ENCODE measurements at places on chromosomes 6 and 20. TPM values are rescaled to one million over a fixed set of nuclear protein-coding genes. Genes with fewer than 3 reads are reported as not detected.
A peak's percentile ranks its signal among the peaks of the same experiment; 100 is the strongest.

The DPPA5 gene
- total RNA-seq: not detected

The AGER gene
- 4.1 TPM for total RNA-seq

The NRSN1 gene
- not detected for total RNA-seq

The C6orf132 gene
- 35.1 TPM for total RNA-seq

The COL9A3 gene
- total RNA-seq: 3.6 TPM

The GLYATL3 gene
- total RNA-seq: 0.25 TPM

The ZNF133 gene
- total RNA-seq: 7.4 TPM

The NKX2-2 gene
- 1.6 TPM for total RNA-seq

The ZDHHC14 gene
- 8.4 TPM for total RNA-seq

The PTP4A1 gene
- total RNA-seq: 182 TPM

The MRPL14 gene
- 77.7 TPM for total RNA-seq

DNA sequence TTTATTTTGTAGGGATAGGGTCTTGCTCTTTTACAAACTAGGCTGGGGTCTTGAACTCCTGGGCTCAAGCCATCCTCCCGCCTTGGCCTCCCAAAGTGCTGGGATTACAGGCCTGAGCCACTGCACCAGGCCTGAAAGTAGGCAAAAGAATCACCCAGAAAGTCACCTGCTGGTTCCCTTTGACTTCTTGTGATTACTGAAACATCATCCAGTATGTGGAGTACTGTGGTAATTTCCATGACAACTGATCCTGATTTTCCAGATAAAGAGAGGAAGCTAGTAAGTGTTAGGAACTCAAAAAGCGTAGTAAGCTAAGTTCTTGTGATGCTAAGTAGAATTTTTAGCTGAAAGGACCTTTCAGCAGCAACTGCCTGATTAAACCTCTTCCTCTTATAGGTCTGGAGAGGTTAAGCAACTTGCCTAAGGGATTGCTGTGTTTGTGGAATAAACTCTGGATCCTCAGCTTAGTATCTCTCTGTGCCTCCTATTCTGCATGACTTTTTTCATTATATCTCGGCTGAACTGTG is 16.8 kb downstream of the RALY start:
- H3K36me3 ChIP-seq: no peaks in the 10 kb centered on the region
- no peak for DNase-seq
- H3K27me3 ChIP-seq: no peaks in the 10 kb centered on the region
- peaks cover 29% of the 10 kb centered on the region for H3K4me1 ChIP-seq
- H3K27ac ChIP-seq: no peak overlapping the region

DNA sequence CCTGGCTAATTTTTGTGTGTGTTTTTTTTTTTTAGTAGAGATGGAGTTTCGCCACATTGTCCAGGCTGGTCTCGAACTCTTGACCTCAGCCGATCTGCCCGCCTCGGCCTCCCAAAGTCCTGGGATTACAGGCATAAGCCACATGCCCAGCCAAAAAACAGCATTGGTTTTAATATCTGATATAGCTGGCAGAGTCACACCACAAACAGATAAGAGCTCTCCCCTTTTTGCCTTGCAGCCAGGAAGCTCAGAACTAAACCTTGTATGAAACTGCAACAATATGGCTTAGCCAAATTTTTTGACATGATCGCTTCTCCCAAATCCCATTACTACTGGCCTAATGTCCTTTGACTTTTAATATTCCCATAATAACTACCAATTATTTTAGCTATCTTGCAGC is 4.9 kb downstream of the ACOT8 start:
- no peaks in the 10 kb centered on the region for H3K27me3 ChIP-seq
- H3K27ac ChIP-seq: no peak overlapping the region

- DNase-seq: no peak
- no peaks in the 10 kb centered on the region for H3K36me3 ChIP-seq
- H3K4me1 ChIP-seq: no peaks in the 10 kb centered on the region
- H3K27ac ChIP-seq: no peak overlapping the region
Measured at GRCh38 chr6:31086788-31087440, 25.5 kb downstream of the C6orf15 start.

GRCh38 chr20:63703471-63703975 is 4.3 kb downstream of the ARFRP1 start:
- H3K27me3 ChIP-seq: no peaks in the 10 kb centered on the region
- peaks cover 16% of the 10 kb centered on the region for H3K4me1 ChIP-seq
- H3K27ac ChIP-seq: no peak overlapping the region
- DNase-seq: no peak
- peaks cover 11% of the 10 kb centered on the region for H3K36me3 ChIP-seq

GRCh38 chr6:90993770-90994169 is 406.9 kb upstream of the MAP3K7 start:
- H3K4me1 ChIP-seq: no peaks in the 10 kb centered on the region
- no peak for DNase-seq
- H3K36me3 ChIP-seq: no peaks in the 10 kb centered on the region
- no peak overlapping the region for H3K27ac ChIP-seq
- H3K4me3 ChIP-seq: no peak overlapping the region

GRCh38 chr6:121615493-121615892 is 180.0 kb downstream of the GJA1 start:
- H3K4me1 ChIP-seq: no peaks in the 10 kb centered on the region
- no peaks in the 10 kb centered on the region for H3K36me3 ChIP-seq
- H3K27me3 ChIP-seq: no peaks in the 10 kb centered on the region

DNA sequence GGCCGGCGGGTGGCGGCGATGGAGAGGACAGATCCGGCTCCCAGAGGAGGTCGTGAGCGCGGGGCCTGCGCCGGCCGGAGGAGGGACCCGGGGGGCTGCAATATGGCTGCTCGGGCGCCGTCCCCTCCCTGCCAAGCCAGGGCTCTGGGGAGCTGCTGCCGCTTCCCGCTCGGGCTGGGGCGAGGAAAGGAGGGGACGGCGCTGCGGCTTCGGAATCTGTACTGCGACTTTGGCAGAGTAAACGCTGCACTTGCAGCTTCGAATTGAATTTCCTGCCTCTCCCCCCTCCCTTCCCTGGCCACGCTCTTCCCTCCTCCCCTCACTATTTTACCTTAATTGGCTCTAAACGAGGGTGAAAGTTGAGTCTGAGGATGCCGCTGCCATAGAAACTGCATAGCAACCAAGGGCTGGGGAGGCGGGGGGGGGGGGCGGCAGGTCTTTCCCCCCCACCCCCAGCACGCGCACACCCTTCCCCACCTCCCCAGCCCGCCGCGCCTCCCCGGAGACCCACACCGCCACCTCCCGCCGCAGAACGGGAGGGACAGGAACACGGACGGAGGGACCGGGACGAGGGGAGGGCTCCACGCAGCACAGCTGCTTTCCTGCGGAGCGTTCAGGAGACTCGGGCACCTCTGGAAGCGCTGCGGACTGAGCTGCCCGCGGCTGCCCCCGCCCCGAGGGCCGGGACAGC is 93.9 kb downstream of the RNASET2 start:
- no peaks in the 10 kb centered on the region for H3K36me3 ChIP-seq
- peaks cover 3% of the 10 kb centered on the region for H3K4me1 ChIP-seq
- H3K27me3 ChIP-seq: peaks cover 14% of the 10 kb centered on the region
- no peak overlapping the region for H3K27ac ChIP-seq
- no peak for DNase-seq

GRCh38 chr6:19855536-19855935 is 18.4 kb downstream of the ID4 start:
- no peaks in the 10 kb centered on the region for H3K27me3 ChIP-seq
- H3K27ac ChIP-seq: no peak overlapping the region
- no peaks in the 10 kb centered on the region for H3K36me3 ChIP-seq
- no peak overlapping the region for H3K4me3 ChIP-seq

DNA sequence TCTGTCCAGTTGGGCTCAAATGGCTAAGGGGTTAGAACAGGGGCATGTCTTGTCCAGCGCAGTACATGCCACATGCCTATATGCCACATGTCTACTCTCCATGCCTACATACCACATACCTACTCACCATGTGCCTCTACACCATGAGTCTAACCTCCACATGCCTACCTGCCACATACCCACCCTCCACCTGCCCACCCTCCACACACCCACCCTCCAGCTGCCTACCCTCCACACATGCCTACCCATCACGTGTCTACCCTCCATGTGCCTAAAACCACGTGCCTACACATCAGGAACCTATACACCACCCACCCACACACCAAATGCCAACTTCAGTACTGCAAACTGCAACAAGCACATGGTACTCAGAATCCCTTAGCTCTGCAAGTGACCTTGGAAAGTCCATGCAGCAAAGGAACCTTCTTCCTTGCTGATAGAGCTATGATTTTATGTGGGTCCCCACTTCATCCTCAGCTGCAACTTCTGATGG is 113.0 kb upstream of the CST7 start:
- no peaks in the 10 kb centered on the region for H3K36me3 ChIP-seq
- no peaks in the 10 kb centered on the region for H3K4me1 ChIP-seq
- no peak for DNase-seq
- no peak overlapping the region for H3K4me3 ChIP-seq

DNA sequence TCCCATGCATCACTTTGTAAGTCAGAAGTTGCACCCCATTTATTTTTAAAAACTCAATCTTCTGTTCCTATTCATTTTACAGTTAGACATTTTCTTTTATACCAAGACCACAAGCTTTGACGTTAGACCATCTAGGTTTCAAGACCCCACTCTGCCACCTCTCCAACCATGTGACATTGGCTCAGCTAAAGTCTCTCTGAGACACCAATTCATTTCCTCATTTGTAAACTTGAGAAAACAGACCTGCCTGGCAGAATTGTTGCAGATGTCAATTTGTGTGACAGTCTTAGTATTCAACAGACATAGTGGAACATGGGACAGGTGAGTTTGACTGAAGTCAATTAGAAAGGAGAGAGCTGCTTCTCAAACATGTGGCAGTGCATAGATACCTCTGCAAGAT is 55.6 kb upstream of the CSE1L start:
- H3K4me1 ChIP-seq: no peaks in the 10 kb centered on the region
- H3K27me3 ChIP-seq: no peaks in the 10 kb centered on the region
- no peak for DNase-seq
- H3K36me3 ChIP-seq: peaks cover 27% of the 10 kb centered on the region

DNA sequence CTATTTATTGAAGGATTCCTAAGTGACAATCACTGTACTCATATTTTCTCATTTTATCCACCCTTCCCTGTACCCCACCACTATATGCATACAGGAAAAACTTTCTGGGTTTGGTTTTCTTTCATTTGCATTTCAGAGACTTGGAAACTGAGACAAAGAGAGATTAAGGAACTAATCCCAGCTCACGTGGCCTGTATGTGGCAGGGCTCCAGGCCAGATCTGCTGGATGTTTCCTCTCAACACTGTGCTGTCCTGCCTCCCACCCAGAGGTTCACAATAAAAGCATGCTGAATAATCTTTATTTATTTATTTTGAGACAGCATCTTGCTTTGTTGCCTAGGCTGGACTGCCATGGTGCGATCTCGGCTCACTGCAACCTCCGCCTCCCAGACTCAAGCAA is 50.2 kb downstream of the CEP162 start:
- H3K4me1 ChIP-seq: no peaks in the 10 kb centered on the region
- no peak overlapping the region for H3K27ac ChIP-seq
- no peaks in the 10 kb centered on the region for H3K36me3 ChIP-seq
- H3K27me3 ChIP-seq: no peaks in the 10 kb centered on the region
- no peak for DNase-seq

- no peak for DNase-seq
- H3K4me3 ChIP-seq: no peak overlapping the region
- H3K27me3 ChIP-seq: no peaks in the 10 kb centered on the region
- H3K4me1 ChIP-seq: no peaks in the 10 kb centered on the region
Measured at GRCh38 chr6:85490516-85491248, 40.8 kb downstream of the NT5E start.

DNA sequence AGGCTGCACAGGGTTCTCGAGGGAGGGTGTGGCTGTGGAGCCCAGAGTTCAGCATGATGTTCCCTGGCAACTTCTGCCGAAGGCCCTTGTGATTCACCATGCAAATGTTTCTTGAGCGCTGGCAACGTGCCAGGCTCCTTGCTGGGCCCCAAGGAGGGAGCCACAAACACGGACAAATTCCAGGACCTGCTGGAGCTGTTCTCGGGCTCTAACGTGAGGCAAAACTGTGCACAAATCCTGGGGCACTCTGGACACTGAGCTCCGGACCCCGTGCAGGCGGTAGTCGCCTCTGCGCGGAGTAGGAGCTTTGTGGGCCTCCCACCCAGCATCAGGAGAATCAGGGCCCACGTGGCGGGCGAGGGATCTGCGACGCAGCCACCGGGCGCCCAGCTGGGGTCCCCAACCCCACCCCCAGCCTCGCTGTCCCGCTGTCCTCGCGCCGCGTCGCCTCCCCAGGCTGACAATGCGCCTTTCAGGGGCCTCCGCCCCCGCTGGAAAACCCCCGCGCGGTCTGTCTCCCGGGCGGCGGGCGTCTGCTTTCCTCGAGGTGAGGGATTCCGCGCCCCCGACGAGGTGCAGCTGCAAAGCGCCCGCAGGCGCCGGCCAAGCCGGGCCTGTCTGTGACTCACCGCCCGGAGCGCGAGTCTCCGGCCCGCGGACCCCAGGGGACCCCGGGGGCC is 31.7 kb upstream of the SCUBE3 start:
- no peaks in the 10 kb centered on the region for H3K27me3 ChIP-seq
- H3K36me3 ChIP-seq: no peaks in the 10 kb centered on the region
- H3K4me1 ChIP-seq: peaks cover 7% of the 10 kb centered on the region
- no peak overlapping the region for H3K4me3 ChIP-seq
- DNase-seq: peak; percentile 67

DNA sequence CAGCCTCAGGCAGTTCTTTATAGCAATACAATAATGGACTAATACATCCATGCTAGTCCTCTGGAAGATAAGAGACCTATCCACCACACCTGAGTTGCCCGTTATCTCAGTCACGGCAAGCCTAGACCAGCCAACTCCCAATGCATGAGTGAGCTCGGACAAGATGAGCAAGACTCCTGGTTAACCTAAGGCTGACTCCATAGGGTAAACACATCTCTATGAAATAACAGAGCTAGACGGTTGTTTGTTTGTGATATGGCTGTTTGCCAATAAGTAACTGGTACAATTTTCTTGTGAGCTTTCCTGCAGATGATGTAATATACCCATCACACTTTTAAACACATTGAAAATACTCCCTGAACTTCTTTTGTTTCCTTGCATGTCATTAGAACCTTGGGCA is 70.6 kb upstream of the PHACTR1 start:
- no peaks in the 10 kb centered on the region for H3K4me1 ChIP-seq
- H3K27me3 ChIP-seq: no peaks in the 10 kb centered on the region
- H3K27ac ChIP-seq: no peak overlapping the region

GRCh38 chr6:46998436-46999017 is 43.6 kb downstream of the ADGRF1 start:
- H3K27ac ChIP-seq: no peak overlapping the region
- no peaks in the 10 kb centered on the region for H3K36me3 ChIP-seq
- no peak overlapping the region for H3K4me3 ChIP-seq
- no peaks in the 10 kb centered on the region for H3K4me1 ChIP-seq
- DNase-seq: no peak

DNA sequence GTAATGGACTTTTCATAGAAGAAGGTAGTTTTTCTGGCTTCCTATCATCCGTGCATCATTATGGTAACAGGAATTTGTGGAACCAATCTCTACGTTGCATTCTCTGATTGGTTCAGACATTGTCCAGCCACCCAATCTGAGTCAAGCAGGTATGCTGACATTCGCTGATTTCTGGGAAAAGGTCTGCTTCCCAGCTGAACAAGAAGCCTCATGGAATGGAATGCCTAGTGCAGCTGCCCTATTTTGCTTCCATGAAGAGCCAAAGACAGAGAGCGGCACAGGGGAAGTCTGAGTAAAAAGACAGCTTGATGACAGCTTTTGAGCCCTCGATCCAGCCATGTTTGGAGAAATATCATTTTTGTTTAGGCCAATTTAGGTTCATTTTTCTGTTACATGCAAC is 38.5 kb upstream of the TXLNB start:
- H3K27me3 ChIP-seq: no peaks in the 10 kb centered on the region
- H3K27ac ChIP-seq: no peak overlapping the region
- no peak overlapping the region for H3K4me3 ChIP-seq
- no peak for DNase-seq
- H3K36me3 ChIP-seq: no peaks in the 10 kb centered on the region
- no peaks in the 10 kb centered on the region for H3K4me1 ChIP-seq

GRCh38 chr6:109925075-109925474 is 53.0 kb upstream of the GPR6 start:
- no peaks in the 10 kb centered on the region for H3K4me1 ChIP-seq
- no peaks in the 10 kb centered on the region for H3K27me3 ChIP-seq
